Activated CD4-positive, CD25-positive, alpha-beta regulatory T cell (primary cell): ENCODE measurements at places on chromosomes 5 and 9.

DNA sequence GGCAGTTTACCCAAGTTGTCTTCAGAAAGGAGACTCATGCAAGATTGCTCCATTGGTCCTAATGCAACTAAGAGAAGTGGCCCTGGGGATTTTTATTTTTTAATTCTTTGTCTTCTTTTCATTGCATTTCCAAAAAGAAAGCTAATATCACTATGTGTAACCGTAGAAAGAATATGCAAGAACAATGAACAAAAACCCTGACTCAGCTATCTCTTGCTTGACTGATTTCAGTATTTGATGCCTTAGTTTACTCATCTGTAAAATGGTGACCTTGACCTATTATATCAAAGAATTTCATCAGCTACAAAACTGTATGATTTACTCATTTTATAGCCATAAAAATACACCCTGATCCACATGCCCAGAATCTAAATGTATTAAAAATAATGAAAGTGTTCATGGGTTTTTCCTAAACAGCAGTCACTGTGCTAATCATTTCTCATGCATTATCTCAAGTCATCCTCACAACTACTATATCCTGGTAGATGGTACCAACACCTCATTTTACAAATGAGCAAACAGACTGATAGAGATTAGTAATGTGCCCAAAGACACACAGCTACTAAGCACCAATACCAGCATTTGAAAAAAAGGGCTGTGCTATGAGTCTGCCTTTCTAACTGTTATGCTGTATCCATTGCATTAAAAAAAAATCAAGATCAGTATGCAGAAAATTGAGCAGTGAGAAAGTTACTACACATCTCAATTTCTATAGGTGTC lies 185.7 kb downstream of the MLLT3 start:
- DNase-seq, result no peak

- no peak for DNase-seq
Observed at GRCh38 chr9:71681708-71682272, 86.5 kb downstream of the CEMIP2 start.

DNA sequence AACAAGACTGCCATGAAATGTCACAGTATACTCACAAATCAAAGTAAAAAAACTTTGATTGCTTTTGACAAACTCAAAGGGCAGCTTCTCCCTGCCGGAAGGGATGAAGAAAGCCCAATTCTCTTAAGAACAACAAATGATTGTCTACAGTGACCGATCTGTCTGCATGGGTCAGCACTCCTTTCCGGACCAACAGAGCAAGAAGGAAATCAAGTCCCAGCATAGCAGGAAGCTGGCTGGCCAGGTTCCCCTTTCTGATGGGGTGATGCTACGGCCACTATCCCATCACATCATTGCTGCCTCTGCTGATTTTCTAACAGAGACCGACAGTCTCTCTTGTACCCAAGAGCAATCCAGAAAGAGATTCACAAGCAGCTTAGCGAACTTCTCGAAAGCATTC lies 692 bp downstream of the C1QTNF3 start:
- no peak for DNase-seq

DNA sequence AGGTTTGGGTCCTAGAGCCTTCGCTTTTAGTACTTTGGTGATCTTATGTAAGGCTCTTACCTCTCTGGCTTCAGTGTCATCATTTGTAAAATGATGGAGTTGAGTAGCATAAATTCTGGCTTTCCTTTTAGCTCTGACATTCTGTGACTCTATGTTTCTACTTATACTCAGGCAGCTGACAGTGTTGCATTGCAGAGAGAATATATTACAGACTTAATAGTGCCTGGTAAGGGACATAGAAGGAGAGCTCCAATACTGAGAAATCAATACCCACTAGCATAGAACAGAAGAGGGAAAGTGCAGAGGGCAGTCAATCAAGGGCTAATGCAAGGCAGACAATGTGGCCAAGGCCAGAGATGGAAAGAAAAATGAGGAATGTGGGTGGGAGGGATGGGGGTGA lies 371.4 kb upstream of the TLE4 start:
- DNase-seq, result no peak

DNA sequence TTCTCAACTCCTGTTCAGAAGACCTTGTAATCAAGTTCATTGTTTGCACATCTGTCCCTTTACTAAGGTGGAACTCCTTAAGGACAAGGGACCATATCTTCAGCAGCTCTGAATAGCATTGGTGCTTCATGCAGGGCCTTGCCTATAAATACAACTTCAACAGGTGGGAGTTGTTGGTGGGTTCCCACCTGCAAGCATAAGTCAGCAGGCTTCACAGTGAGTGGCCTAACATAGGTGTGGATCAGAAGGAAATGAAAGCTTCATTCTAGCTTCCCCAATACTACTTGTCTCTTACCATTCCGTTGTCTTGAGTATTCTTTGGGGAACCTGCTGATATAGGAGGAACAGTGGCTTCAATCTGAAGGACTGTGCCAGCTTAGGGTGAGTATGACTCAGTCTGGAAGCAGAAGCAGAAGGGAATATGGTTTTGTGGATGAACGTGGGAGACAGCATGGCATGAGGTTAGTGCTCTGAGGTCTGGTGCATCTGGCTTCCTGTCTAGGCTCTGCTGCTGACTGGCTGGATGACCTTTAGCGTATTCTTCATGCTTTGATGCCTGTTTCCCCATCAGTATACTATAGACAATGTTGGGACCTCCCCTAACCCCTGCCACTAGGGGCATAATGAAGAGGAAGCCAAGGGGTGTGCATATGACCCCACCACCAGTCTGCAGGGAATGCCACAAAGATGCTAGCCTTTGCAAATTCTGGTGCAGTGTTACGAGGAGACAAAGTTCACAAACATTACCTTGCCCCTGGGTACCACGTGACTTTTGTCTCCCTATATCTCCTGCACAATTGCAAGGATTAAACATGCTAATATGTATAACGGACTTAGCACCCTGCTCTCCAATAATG lies 192.3 kb downstream of the PALM2AKAP2 start:
- DNase-seq, result no peak

- DNase-seq, result no peak
Observed at GRCh38 chr5:54215233-54215736, 95.1 kb downstream of the ARL15 start.

GRCh38 chr9:123662057-123662776 lies 267.7 kb downstream of the DENND1A start:
- no peak for DNase-seq

- no peak for DNase-seq
Observed at GRCh38 chr5:174872271-174872670, 147.9 kb downstream of the MSX2 start.

- no peak for DNase-seq
Observed at GRCh38 chr9:81627481-81627880, 61.9 kb downstream of the TLE1 start.

- DNase-seq, result no peak
Observed at GRCh38 chr5:64074533-64074932, 91.1 kb upstream of the RNF180 start.

- no peak for DNase-seq
Observed at GRCh38 chr5:73770172-73771025, 144.4 kb downstream of the ARHGEF28 start.

- no peak for DNase-seq
Observed at GRCh38 chr9:75242426-75242825, 154.1 kb downstream of the OSTF1 start.

DNA sequence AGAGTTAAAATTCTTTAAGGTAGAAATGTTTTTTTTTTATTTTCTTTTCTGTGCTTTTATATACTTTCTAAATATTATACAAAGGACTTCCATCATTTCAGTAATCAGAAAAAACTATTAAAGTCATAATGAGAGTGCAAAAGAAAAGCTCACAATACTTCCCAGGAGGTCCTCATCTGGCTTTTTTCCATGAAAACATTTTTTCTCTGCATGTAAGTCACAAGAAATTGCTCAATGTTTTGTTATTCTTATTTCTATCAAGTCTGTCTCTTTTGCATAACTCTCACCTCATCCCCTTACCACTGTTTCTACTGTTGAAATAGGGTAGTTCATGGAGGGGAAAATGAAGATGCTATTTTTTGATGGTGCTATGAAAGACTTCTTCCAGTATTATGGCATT lies 375.0 kb downstream of the TMEM232 start:
- no peak for DNase-seq

DNA sequence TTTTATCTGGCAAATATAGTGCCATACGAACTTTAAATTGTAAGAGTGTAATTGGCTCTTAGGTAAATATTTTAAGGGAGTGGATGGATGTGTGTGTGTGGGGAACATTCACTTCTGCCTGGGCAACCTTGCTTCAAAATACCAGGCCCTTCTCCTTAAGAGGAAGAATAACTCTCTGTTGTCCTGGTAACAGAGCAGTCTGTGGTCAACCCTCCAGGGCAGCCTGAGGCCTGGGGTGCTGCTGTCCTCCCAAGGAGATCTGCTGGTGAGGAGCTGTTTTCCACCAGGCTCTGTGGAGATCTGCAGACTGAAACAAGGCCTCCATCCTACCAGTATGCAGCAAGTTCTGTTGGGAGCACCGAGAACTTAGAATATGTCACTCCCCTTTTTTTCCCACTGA lies 325.2 kb downstream of the PSAT1 start:
- no peak for DNase-seq

GRCh38 chr9:137221506-137222111 lies 431 bp downstream of the RNF208 start:
- DNase-seq, result no peak
